ENCODE measurements at places on chromosomes 2 and 18. TPM values are rescaled to one million over a fixed set of nuclear protein-coding genes. Genes with fewer than 3 reads are reported as not detected.

The ITGB6 gene
- not detected for total RNA-seq

The ANKRD53 gene
- 0.94 TPM for total RNA-seq

The ANKZF1 gene
- total RNA-seq: 123 TPM

The CD207 gene
- total RNA-seq: not detected

The FAM228B gene
- 11.6 TPM for total RNA-seq

DNA sequence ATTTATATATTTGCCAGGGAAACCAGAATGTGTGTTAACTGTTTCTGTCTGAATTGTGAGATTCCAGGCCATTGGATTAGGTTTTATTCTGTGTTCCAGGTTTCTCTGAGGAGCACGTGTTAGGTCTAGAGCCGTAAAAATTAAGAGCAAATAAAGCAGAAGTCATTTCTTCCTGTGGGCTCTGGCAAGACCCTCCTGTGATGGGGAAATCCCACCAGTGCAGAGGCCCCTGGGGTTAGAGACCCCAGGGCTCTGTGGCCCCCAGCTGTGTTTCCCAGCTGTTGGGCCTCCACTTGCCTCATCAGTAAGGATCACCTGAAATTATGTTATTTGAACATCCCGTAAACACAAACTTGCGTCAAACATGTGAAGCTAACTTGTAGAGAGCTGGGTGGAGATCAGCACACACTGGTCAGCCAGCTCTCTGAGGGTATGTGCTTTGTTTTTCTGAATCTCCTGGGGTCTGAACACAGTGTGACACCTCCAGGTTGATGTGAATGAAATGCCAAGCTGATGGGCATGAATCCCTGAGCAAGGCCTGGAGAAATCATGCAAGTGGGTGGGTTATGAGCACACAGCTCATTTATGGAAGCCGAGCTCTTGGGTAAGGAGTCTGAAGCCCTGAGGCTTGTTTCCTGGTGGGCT lies 50.3 kb downstream of the HK2 start:
- peaks cover 76% of the 10 kb centered on the region for H3K36me3 ChIP-seq
- no peaks in the 10 kb centered on the region for H3K27me3 ChIP-seq
- no peak overlapping the region for H3K27ac ChIP-seq
- H3K4me3 ChIP-seq: no peak overlapping the region
- DNase-seq: no peak

GRCh38 chr2:1864981-1865421 lies 120.7 kb upstream of the PXDN start:
- DNase-seq: no peak
- H3K27me3 ChIP-seq: no peaks in the 10 kb centered on the region
- H3K4me1 ChIP-seq: no peaks in the 10 kb centered on the region
- no peak overlapping the region for H3K27ac ChIP-seq

GRCh38 chr18:6976935-6977334 lies 140.7 kb downstream of the LAMA1 start:
- no peaks in the 10 kb centered on the region for H3K4me1 ChIP-seq
- no peak overlapping the region for H3K27ac ChIP-seq
- H3K4me3 ChIP-seq: no peak overlapping the region
- no peaks in the 10 kb centered on the region for H3K27me3 ChIP-seq
- DNase-seq: no peak

DNA sequence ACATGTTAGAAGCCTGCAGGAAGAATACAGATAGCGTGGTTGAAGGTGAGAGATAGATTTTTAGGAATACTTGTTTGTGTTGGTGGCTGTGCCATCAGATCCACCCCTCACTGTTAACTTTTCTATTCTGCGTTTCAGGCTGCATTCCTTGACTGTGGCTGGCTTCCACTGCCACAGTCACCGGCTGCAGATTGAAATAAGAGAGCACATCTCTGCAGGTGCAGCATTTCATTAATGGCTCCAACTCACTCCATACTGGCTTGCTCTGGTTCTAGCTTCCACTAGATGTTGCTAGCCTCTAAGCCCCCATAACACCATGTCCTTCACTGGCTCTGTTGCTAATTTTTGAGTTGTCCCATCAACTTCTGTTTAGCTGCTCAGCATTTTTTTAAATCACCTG lies 286.5 kb downstream of the CPS1 start:
- H3K36me3 ChIP-seq: no peaks in the 10 kb centered on the region
- DNase-seq: no peak
- no peaks in the 10 kb centered on the region for H3K27me3 ChIP-seq
- H3K4me3 ChIP-seq: no peak overlapping the region
- H3K4me1 ChIP-seq: no peaks in the 10 kb centered on the region
- H3K27ac ChIP-seq: no peak overlapping the region

Data from CD4-positive, CD25-positive, alpha-beta regulatory T cell (primary cell).